Central memory CD4-positive, alpha-beta T cell (primary cell): ENCODE measurements at places on chromosomes 6 and 20.

DNA sequence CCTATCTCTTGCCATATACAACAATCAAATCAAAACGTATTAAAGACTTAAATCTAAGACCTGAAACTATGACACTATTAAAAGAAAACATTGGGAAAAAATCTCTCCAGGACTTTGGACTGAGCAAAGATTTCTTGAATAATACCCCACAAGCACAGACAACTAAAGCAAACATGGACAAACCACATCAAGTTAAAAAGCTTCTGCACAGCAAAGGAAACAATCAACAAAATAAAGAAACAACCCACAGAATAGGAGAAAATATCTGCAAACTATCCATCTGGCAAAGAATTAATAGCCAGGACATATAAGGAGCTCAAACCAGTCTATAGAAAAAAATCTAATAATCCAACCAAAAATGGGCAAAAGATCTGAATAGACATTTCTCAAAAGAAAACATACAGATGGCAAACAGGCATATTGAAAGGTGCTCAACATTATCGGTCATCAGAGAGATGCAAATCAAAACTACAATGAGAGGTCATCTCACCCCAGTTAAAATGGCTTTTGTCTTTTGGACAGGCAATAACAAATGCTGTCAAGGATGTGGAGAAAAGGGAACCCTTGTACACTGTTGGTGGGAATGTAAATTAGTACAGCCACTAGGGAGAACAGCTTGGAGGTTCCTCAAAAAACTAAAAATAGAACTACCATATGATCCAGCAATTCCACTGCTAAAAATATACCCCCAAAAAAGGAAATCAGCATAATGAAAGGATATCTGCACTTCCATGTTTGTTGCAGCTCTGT, 76.2 kb downstream of the SNX5 start:
- no peak for DNase-seq

DNA sequence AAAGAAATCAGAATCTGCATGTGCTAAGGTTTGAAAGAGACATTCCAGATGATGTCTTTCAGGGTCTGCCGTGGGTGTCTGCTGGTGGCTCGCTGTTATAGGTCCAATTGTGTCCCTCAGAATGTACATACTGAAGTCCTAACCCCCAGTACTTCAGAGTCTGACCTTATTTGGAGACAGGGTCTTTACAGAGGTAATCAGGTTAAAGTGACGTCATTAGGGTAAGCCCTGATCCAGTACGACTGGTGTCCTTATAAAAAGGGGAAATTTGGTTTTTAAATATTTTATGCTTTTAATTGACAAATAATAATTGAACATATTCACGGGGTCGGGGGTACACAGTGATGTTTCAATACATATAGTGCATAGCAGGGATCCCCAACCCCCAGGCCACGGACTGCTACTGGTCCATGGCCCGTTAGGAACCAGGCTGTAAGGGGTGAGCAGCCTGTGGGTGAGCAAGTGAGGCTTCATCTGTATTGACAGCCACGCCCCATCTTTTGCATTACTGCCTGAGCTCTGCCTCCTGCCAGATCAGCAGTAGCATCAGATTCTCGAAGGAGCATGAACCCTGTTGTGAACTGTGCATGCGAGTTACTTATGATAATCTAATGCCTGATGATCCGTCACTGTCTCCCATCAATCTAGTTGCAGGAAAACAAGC, 33.2 kb upstream of the SLC22A23 start:
- DNase-seq, result no peak

- no peak for DNase-seq
Observed at GRCh38 chr20:1652960-1653359, 4.6 kb downstream of the SIRPG start.

GRCh38 chr20:63081831-63082230, 75.1 kb upstream of the BHLHE23 start:
- DNase-seq, result no peak

DNA sequence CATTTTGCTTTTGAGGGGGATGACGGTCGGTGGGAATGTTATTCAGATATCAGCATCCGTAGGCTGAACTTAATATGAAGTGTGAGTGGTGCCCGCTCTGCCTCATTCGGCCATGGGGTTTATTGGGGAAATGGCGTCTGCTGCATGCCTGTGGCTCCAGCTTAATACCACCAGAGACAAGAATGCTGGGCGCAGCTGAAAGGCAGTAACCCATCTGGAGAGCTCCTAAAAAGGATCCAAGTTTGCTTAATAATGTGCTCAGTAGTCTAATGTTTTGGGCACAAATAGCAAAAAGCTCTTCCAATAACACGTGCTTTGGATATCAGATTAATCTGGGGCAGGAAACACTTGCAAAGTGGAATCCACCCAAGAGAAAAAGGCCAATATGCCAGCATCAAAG, 273.0 kb upstream of the TAB2 start:
- DNase-seq, result no peak

GRCh38 chr6:106685833-106686232, 56.5 kb downstream of the QRSL1 start:
- no peak for DNase-seq

DNA sequence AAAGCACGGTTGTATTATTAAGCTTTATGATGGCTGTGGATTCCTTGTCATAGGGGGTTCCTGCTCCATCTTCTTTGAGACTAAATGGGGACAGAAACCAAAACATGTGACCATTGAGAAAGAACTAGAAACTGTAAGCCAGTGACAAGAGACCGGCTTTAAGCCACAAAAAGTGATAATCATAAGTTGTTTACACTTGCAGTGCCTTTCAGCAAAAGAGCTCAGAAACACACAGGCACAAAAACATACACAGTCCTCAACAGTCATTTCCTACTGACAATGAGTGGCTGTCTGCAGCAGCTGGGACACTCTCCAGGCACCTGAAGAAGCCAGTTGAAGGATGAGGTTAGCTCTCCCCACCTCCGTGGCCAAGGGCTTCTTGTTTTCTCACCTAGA, 20.0 kb upstream of the UBE2J1 start:
- DNase-seq, result no peak

DNA sequence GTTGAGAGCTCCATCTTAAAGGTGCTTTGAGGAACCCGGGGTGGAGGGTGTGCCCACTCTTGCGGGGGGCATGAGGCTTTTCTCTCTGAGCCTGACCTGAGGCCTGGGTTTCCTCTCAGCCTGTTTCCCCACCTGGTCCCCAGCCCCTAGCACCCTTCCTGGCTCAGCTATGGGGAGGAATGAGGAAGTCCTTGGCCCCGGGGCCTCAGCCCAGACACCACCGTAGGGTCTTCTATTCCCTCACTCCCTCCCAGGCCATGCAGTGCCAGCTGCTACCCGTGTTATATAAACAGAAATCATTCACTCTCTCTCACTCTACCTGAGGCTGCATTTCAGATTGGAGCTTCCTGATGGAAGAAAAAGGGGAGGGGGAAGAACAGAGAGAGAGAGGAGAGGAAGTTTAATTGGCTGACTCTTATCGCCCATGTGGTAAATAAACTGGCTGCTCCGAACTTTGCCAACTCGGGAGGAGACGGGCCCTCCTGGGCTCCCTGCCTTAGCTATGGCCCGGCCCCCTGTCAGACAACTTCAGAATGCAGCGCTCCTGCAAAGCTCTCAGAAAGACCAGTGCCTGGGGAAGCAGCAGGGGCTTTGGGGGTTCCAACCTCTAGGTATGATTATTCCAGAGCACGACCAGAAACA, 2.8 kb downstream of the CDH22 start:
- DNase-seq, result no peak

GRCh38 chr6:12748411-12748810, 31.8 kb downstream of the PHACTR1 start:
- no peak for DNase-seq

GRCh38 chr20:986733-987355, 15.3 kb downstream of the RSPO4 start:
- no peak for DNase-seq

- DNase-seq, result no peak
Observed at GRCh38 chr6:149939909-149940671, 1.7 kb upstream of the ULBP2 start.

- DNase-seq, result no peak
Observed at GRCh38 chr6:136840276-136841001, 18.0 kb downstream of the PEX7 start.

DNA sequence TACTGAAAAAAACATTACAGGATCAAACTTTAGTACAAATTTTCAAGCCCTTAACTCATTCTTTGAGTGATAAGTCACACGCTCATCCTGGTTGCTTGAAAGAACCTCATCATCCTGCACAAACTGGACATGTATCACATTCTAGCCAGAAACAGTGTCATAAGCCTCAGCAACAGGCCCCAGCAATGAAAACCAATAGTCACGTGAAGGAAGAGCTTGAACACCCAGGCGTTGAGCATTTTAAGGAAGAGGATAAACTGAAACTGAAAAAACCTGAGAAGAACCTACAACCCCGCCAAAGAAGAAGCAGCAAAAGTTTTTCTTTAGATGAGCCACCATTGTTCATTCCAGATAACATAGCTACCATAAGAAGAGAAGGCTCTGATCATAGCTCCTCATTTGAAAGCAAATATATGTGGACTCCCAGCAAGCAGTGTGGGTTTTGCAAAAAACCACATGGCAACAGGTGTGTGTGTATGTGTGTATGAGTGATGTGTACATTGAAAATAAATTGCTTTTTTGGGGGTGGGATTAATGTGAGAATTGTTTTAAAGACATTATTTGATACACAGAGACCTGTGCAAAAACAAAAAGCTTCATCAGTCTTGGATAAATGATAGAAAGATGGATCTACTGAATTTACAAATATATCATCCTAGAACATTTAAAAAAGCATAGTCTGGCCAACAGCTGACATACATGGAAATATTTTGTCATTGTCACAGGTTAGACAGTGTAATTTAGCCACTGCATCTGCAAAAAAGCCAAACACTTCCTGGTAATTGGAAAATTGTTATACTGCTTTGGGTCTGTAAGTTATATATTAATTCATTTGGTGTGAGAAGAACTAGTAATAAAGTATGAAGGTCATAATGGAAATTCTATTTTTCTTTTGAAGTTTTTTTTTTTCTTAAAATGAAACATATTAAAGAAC, 50.1 kb downstream of the PHF3 start:
- DNase-seq, result no peak

DNA sequence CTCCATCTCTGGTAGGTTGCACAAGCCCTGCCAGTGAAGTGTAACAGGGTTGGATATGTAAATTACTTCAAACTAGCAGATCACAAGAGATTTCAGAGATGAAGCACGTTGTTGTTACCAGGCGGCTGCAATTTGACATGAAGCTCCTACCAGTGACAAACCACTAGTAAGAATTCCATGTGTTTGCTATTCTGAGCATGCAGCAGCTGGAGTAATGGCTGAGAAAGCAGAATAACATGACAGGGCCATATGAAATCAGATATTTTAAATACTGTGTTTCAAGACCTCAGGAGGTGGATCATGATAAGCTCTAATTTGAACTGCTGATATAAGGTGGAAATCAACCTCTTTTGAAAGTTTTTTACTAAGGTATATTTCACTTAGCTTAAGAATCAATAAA, 11.4 kb downstream of the RIN2 start:
- DNase-seq, result no peak

GRCh38 chr6:142845624-142846458, 99.1 kb downstream of the HIVEP2 start:
- DNase-seq, result peak; percentile 63

- no peak for DNase-seq
Observed at GRCh38 chr6:90502866-90503407, 83.9 kb downstream of the MAP3K7 start.

GRCh38 chr20:16732506-16733152, 2.8 kb downstream of the SNRPB2 start:
- DNase-seq, result peak; percentile 28

DNA sequence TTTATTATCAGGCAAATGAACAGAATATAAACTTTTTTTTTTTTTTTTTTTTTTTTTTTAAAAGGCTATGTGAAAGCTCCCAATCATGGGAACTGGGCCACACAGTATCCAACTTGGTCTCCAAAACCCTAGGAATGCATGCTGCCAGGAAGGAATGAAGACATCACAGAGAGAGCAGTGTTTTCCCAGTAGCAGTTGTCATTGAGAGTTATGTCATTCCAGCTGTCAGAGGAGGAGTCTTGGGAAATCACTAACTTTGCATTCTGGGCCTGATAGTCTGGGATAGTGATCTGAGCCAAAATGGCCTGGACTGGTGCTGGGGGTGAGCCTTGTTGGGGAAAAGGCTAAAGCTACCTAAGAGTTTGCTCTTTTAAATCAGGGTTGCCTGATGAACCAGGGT, 231.3 kb upstream of the MAP3K7 start:
- no peak for DNase-seq

DNA sequence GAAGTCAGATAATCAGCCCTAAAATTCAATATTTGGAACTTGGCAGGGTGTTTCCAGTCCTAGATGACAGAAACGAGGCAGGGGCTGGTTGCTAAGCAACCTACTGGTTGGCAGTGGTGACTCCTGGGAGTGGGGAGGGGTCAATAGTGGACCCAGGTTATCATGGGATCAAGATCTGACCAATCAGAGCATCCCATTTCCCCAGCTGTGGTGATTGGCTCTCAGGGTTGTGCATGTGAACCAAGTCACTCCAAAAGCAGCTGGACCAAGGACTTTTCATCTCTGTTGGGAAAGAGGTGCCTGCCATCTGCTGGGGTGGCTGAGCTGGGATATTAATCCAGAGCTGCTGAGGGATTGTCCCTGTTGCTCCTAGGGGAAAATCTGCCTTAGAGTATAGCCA, 253.4 kb downstream of the PREX1 start:
- no peak for DNase-seq

GRCh38 chr6:157213907-157214565, 109.3 kb downstream of the TMEM242 start:
- no peak for DNase-seq

GRCh38 chr20:1841554-1842140, 53.6 kb upstream of the SIRPA start:
- no peak for DNase-seq

- no peak for DNase-seq
Observed at GRCh38 chr6:121520337-121521163, 85.1 kb downstream of the GJA1 start.

- DNase-seq, result no peak
Observed at GRCh38 chr20:46810448-46811223, 84.0 kb upstream of the EYA2 start.

DNA sequence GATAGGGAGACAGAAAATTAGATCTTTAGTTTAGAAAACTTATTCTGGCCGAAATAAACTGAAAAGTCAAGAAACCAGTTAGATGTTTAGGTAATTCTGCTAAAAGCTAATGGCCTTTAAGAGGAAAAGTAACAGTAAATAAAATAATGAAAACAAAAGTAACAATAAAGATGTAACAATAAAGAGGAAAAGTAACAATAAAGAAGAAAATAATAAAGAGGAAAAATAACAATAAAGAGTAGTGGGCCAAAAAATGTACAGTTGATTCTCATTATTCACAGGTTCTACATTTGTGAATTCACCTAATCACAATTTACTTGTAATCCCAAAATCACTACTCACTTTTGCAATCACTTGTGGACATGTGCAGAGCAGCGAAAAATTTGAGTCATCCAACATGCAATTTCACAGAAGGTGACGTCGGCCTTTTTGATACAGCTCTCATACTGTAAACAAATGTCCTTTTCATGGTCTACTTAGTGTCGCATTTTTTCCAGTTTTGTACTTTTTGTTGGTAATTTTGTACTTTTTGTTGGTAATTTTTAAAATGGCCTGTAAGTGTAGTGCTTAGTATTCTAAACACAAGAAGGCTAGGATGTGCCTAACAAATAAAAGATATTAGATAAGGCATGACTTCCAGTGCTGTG, 24.0 kb downstream of the HBS1L start:
- no peak for DNase-seq
